EH (cell line): ENCODE measurements at places on chromosomes 2 and 18.

GRCh38 chr2:105691947-105692390 is 52.7 kb upstream of the NCK2 start:
- DNase-seq, result no peak

DNA sequence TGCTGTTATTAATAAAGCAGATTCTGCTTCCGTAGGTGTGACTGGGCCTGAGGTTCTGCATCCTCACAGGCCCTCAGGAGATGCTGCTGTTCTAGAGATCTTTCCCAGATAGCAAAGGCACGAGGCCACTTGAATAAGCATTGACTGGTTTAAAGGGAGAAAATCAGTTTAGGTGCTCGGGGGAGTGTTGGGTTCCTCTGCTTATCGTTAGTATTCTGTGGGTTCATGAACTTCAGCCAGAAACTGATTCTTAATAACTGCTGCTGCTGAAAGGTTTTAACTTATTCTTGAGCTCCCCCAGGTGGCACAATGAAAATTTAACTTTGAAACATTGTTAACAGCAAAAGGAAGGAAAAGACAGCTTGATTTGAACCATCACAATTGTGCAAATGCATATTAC is 56.9 kb downstream of the ITGA6 start:
- peak; percentile 41 for DNase-seq

GRCh38 chr2:196171946-196172345 is 568 bp upstream of the STK17B start:
- no peak for DNase-seq

DNA sequence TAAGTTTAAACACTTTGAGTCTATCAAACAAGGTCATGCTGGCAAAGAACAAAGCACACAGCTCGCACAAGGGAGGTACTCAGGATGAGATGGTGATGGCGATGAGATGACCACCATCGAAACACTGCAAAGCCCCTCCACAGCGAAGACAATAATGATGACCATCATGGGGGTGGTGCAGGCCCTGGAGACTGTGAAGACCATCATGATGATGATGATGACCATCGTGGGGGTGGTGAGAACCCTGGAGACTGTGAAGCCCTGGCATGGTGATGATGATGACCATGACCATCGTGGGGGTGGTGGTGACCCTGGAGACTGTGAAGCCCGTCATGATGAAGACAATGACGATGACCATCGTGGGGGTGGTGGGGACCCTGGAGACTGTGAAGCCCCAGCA is 81.6 kb upstream of the SALL3 start:
- DNase-seq, result no peak

- DNase-seq, result no peak
Measured at GRCh38 chr2:229269941-229270340, 1.1 kb downstream of the PID1 start.

GRCh38 chr18:79986726-79987125 is 1.6 kb downstream of the TXNL4A start:
- peak; percentile 9 for DNase-seq

DNA sequence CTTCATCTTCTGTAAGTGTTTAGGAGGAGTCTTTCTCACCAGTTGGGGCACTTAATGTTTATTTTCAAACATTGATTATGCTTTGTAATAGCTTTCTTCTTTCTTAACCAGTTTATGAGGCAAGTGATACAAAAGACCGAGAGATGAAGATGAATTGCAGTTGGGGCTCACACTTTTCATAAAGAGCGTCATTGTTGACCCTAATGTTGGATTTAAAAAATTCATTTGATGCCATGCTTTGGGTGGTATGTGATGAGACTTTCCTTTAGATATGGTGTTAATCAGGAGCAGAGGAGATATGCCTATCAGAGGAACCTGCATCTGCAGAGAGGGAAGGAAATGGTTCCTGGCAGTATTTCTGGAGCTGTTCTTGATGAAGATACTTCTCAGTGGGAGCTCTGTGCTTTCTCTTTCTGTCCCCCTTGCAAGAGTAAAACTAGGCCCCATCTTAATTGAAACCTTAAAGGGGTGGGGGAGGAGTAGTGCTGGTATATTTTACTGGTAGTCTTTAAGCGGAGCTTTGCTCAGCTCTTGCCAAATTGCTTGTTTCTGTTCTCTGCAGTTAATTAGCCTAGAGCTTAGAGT is 2.3 kb downstream of the EML4 start:
- DNase-seq, result peak; percentile 41

- DNase-seq, result no peak
Measured at GRCh38 chr2:216837740-216838139, 22.1 kb downstream of the TNP1 start.

GRCh38 chr2:217858519-217859491 is 144.0 kb downstream of the TNS1 start:
- DNase-seq, result peak; percentile 96

- DNase-seq, result no peak
Measured at GRCh38 chr2:206218796-206219499, 55.5 kb upstream of the ZDBF2 start.

DNA sequence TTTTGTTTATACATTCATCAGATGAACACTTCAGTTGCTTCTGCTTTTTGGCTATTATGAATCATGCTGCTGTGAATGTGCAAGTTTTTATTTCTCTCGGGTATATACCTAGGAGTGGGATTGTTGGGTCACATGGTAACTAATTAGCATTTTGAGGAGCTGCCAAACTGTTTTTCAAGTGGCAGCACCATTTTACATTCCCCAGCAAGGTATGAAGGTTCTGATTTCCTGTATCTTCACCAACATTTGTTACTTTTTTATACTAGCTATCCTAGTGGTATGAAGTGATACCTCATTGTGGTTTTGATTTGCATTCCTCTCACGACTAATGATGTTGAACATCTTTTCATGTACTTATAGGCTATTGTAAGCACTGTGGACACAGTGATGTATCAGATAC is 53.9 kb downstream of the DYNC1I2 start:
- DNase-seq, result peak; percentile 55

GRCh38 chr2:108921096-108922030 is 67.7 kb downstream of the EDAR start:
- DNase-seq, result no peak

DNA sequence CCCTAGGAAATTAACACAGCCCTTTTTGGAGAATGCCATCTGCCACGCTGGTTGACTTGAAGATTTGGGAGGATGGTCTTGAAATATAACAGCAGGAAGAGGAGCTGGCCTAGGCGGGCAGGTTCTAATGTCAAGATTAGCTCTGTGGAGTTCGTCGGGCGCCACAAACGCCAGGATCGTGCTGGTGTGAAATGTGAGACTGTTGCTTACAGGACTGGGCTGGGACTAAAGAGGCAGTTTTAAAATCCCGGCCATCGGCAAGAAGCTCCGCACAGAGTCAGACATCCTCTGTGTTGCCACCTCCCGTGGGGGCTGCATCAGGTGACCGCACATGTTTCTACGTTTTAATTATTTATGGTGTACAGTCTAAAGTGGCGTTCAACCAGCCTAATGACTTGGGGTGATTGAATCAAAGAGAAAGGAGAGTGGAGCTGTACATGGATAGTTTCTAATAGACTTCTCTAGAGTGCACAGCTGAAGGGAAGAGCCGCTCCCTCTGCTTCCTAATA is 99.4 kb upstream of the BCL11A start:
- DNase-seq, result no peak

GRCh38 chr2:96540136-96540535 is 3.6 kb downstream of the ARID5A start:
- DNase-seq, result peak; percentile 95

- no peak for DNase-seq
Measured at GRCh38 chr2:105139556-105140239, 101.8 kb downstream of the MRPS9 start.
